ENCODE measurements at places on chromosomes 5 and 9. TPM values are rescaled to one million over a fixed set of nuclear protein-coding genes. Genes with fewer than 3 reads are reported as not detected.
A peak's percentile ranks its signal among the peaks of the same experiment; 100 is the strongest.

GRCh38 chr9:78325343-78325742 lies 28.4 kb downstream of the PSAT1 start:
- no peak overlapping the region for H3K27ac ChIP-seq
- no peak overlapping the region for H3K4me3 ChIP-seq
- H3K27me3 ChIP-seq, result no peaks in the 10 kb centered on the region
- no peaks in the 10 kb centered on the region for H3K36me3 ChIP-seq

DNA sequence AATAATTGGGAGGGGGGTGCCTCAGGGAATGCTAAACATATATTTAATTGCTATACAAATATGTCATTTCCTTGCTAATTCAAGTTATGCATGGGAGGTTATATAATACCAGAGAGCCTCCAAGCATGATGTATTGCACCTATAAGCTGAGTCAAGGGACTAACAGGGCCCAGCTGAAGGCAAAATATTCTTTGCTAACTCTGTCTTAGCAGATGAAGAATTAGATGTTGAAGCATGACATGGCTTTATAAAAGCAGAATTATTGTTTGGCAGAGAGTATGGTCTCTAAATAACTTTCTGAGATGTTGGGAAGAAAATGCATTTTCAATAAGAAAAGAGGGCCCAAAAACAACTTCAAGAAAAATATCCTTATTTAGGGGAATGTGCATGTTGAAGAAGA lies 60.4 kb downstream of the SGCD start:
- peak overlapping the region; percentile 10 for H3K27ac ChIP-seq
- DNase-seq, result no peak
- H3K27me3 ChIP-seq, result no peaks in the 10 kb centered on the region
- H3K4me1 ChIP-seq, result peaks cover 41% of the 10 kb centered on the region
- no peak overlapping the region for H3K4me3 ChIP-seq

GRCh38 chr9:94639999-94640376 lies 670 bp upstream of the FBP1 start:
- H3K36me3 ChIP-seq, result no peaks in the 10 kb centered on the region
- H3K27me3 ChIP-seq, result peaks cover 10% of the 10 kb centered on the region
- DNase-seq, result no peak
- H3K27ac ChIP-seq, result no peak overlapping the region

GRCh38 chr5:29889051-29889450 lies 1304.4 kb upstream of the CDH6 start:
- no peak for DNase-seq
- no peaks in the 10 kb centered on the region for H3K36me3 ChIP-seq
- no peak overlapping the region for H3K4me3 ChIP-seq
- H3K27me3 ChIP-seq, result no peaks in the 10 kb centered on the region
- H3K4me1 ChIP-seq, result no peaks in the 10 kb centered on the region

DNA sequence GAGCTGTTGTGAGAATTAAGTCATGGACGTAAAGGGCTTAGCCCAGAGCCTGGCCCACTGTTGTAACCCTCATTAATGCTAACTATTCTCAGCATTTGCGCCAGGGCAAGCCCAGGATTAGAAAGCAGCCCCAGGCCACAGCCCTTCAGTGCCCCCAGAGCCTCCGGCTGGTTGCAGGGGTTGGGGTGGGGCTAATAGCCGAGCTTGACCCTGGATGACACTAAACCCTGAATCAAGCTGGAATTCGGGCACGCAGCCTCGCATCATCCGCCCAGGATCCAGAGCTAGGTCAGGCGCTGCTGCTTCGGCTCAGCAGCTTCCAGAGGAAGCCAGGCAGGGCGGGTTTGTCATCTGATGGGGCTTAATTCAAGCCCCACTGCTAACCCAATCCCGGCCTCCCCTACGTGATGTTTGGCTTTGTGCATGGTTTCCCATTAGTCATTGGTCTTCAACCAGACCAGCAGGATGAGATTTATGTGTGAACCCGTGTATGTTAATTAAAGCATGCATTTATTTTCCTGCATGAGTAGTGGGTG lies 1.2 kb upstream of the MEGF9 start:
- peak; percentile 32 for DNase-seq
- no peaks in the 10 kb centered on the region for H3K36me3 ChIP-seq
- H3K27me3 ChIP-seq, result no peaks in the 10 kb centered on the region
- no peak overlapping the region for H3K4me3 ChIP-seq

DNA sequence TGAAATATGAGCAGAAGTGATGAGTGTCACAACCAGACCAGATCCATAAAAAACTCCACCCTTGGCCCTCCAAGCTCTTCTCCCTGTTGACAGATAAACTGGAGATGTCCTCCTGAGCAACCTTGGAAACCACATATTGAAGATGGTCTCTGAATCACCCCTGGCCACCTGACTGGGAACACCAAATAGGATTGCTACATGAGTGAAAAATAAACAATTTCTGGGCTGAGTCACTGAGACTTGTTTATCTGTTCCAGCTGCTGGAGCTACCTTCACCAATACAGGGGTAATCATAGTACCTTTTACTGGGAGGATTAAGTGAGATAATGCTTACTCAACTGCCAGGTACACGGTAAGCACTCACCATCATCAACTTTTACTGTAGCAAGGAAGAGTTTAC lies 53.3 kb downstream of the PCA3 start:
- no peaks in the 10 kb centered on the region for H3K36me3 ChIP-seq
- no peak for DNase-seq
- no peaks in the 10 kb centered on the region for H3K4me1 ChIP-seq
- no peaks in the 10 kb centered on the region for H3K27me3 ChIP-seq

GRCh38 chr5:149552038-149552494 lies 827 bp upstream of the CSNK1A1 start:
- no peaks in the 10 kb centered on the region for H3K27me3 ChIP-seq
- peak overlapping the region; percentile 96 for H3K4me3 ChIP-seq
- peaks cover 28% of the 10 kb centered on the region for H3K4me1 ChIP-seq

DNA sequence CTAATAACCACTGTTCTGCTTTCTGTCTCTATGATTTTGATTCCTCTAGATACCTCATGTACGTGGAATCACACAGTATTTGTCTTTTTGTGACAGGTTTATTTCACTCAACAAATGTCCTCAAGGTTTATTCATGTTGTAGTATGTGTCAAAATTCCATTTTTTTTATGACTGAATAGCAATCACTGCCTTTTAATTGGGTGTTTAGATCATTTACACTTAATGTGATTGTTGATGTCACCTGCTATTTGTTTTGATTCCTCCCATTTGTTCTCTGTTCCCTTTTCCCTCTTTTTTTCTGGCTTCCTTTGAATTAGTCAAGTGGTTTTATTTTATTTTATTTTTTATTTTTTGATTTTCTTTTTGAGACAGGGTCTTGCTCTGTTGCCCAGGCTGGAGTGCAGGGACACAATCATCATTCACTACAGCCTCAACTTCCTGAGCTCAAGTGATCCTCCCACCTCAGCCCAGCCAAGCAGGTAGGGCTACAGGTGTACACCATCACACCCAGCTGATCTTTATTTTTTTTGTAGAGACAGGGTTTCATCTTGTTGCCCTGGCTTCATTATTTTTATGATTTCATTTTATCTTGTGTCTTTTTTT lies 41.6 kb downstream of the LHX3 start:
- no peaks in the 10 kb centered on the region for H3K4me1 ChIP-seq
- no peak for DNase-seq
- no peak overlapping the region for H3K4me3 ChIP-seq
- peaks cover 2% of the 10 kb centered on the region for H3K27me3 ChIP-seq
- H3K27ac ChIP-seq, result no peak overlapping the region
- no peaks in the 10 kb centered on the region for H3K36me3 ChIP-seq

DNA sequence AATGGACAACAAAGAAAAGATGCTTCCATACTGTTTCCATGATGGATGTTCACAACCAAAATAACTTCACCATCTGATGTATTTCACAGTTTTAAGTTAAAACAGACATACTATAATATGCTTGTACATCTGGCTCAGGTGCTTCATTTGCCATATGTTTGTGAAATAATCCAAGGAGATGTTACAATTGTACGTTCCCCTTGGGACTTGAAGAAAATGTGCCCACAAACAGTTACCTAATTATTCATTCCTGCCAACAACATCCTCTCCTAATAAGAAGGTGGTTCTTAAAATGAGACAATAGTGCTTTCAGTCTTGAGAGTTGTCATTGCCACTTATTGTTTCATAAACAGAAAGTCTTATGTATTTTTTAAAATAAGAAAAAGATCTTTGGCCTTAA lies 33.1 kb upstream of the SMARCA2 start:
- H3K27ac ChIP-seq, result no peak overlapping the region
- H3K4me3 ChIP-seq, result no peak overlapping the region
- H3K4me1 ChIP-seq, result peaks cover 11% of the 10 kb centered on the region
- no peaks in the 10 kb centered on the region for H3K36me3 ChIP-seq
- no peak for DNase-seq
- no peaks in the 10 kb centered on the region for H3K27me3 ChIP-seq

DNA sequence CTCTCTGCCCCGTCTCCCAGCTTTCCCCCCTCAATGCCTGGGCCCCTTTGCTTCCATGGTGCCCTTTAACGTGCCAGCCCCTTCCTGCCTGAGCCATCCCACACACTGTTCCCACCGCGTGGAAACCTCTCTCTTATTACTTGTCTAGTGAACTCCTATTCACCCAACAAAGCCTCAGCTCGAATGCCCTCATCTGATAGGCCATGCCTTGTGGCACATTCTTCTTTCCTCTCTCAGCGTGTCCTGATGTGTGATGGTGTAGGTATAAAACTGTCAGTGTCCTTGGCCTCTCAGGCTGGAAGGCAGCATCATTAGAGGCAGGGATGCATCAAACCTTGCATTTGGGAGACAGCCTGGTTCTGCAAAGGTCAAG lies 152.3 kb downstream of the OLFM1 start:
- no peaks in the 10 kb centered on the region for H3K36me3 ChIP-seq
- H3K4me1 ChIP-seq, result no peaks in the 10 kb centered on the region
- no peak overlapping the region for H3K4me3 ChIP-seq
- no peak overlapping the region for H3K27ac ChIP-seq
- no peak for DNase-seq
- H3K27me3 ChIP-seq, result peaks cover 20% of the 10 kb centered on the region

DNA sequence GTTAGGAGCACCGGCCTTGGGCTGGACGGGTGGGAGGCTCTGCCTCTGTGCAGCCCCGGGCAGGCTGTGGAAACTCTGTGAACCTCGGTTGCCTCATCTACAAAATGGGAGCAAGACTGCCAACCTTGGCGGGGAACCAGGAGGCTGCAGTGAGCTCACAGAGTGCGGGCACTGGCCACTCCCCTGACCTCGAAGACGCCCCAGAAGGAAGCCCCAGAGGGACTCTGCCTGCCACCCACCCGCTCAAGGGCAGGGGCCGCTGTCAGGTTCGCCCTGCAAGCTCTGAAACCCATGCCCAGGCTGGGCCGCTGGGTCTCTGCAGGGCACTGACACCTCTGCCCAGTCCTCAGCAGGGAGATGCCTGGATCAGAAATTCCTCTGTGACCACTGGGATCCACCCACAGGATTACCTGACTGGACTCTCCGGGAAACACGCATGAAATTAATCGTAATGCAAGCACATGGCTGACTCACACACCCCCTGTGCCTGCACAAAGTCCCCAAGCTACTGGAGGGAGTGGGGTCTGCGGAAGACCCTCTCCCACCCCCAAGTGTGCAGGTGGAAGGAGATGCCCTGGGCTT lies 7.4 kb downstream of the CCDC187 start:
- H3K27ac ChIP-seq, result no peak overlapping the region
- no peaks in the 10 kb centered on the region for H3K4me1 ChIP-seq
- H3K4me3 ChIP-seq, result no peak overlapping the region

DNA sequence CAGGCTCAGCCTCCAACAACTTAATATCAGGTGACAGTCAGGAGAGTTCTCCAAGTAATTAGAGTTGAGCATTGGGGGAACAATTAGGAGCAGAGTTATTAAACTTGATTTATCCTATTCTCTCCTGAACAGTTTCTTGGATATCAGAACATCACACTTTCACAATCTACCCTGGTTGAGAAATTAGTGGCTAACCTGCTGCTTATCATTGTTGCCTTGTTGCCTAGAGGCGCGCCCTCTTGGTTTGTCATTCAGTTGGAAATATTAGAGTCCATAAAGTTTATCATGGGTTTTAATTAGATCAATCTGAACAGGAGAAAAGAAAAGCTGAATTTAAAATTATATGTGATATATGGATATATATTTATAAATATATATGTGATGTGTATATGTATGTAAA lies 291.1 kb downstream of the CCDC171 start:
- no peaks in the 10 kb centered on the region for H3K36me3 ChIP-seq
- H3K4me1 ChIP-seq, result no peaks in the 10 kb centered on the region
- no peak for DNase-seq
- no peak overlapping the region for H3K27ac ChIP-seq
- no peaks in the 10 kb centered on the region for H3K27me3 ChIP-seq

- DNase-seq, result peak; percentile 23
- no peaks in the 10 kb centered on the region for H3K36me3 ChIP-seq
These were observed 37.0 kb downstream of the MAMDC2 start for GRCh38 chr9:70080481-70081119.

DNA sequence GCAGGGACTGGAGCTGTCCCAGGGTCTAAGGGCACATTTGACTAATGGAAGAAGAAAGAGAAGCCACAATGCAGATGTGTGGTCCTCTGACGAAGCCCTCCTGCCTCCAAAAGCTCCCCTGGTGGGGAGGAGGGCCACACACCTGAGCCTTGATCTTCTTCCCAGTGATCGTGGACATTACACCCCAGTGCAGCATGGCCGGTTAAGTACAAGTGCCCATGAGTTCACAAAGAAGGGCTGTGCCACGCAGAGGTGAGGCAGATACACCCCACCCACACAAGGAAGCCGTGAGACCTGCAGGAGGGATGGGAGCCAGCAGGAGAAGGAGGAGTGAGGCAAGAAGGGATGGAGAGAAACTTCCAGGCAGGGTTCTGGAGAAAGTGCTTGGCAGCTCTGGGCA lies 199.0 kb upstream of the MVB12B start:
- peaks cover 2% of the 10 kb centered on the region for H3K27me3 ChIP-seq
- H3K4me1 ChIP-seq, result no peaks in the 10 kb centered on the region
- H3K36me3 ChIP-seq, result no peaks in the 10 kb centered on the region
- H3K4me3 ChIP-seq, result no peak overlapping the region
- H3K27ac ChIP-seq, result no peak overlapping the region

- peaks cover 11% of the 10 kb centered on the region for H3K36me3 ChIP-seq
- H3K4me3 ChIP-seq, result no peak overlapping the region
- DNase-seq, result no peak
- no peak overlapping the region for H3K27ac ChIP-seq
These were observed 21.1 kb downstream of the UIMC1 start for GRCh38 chr5:176985516-176985915.

DNA sequence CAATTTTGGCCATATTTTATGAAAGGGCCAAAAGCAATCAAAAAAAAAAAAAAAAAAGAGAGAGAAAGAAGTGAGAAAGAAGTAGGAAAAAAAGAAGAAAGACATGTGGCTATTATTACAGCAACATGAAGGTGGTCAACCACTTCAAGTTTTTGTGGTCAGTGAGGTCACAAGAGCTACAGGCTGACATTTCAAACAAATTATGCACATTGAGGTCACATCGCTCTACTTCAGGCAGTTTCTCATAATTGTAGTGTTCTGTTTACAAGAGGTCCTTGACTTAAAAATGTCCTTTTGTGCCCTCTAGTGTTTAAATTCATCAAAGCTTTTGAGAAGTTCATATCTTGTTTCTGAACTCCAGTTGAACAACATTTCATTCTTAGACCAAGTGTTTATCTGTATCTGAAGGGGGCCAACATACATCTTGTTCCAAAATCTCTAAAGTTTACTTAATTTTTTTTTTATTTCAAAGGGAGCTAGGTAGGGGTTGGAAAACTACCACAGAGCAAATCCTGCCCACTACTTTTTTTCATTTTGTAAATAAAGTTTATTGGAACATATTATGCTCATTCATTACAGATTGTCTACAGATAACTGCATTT lies 513.1 kb downstream of the PDE4D start:
- no peak overlapping the region for H3K4me3 ChIP-seq
- no peak for DNase-seq
- no peaks in the 10 kb centered on the region for H3K36me3 ChIP-seq
- H3K27ac ChIP-seq, result no peak overlapping the region

Gene ZDHHC11
- 3.8 TPM for total RNA-seq

Gene LECT2
- total RNA-seq, result not detected

Gene MOB3B
- 16.3 TPM for total RNA-seq

Gene SLC9A3
- 4.5 TPM for total RNA-seq

Gene EIF4E1B
- not detected for total RNA-seq

Gene LEAP2
- 1.1 TPM for total RNA-seq
